ENCODE measurements at places on chromosomes 3 and 15.

GRCh38 chr3:64687086-64687780 lies 567 bp downstream of the ADAMTS9 start:
- H3K27ac ChIP-seq, result peak overlapping the region; percentile 89
- no peak for DNase-seq
- H3K27me3 ChIP-seq, result no peaks in the 10 kb centered on the region
- peak overlapping the region; percentile 64 for H3K4me3 ChIP-seq

DNA sequence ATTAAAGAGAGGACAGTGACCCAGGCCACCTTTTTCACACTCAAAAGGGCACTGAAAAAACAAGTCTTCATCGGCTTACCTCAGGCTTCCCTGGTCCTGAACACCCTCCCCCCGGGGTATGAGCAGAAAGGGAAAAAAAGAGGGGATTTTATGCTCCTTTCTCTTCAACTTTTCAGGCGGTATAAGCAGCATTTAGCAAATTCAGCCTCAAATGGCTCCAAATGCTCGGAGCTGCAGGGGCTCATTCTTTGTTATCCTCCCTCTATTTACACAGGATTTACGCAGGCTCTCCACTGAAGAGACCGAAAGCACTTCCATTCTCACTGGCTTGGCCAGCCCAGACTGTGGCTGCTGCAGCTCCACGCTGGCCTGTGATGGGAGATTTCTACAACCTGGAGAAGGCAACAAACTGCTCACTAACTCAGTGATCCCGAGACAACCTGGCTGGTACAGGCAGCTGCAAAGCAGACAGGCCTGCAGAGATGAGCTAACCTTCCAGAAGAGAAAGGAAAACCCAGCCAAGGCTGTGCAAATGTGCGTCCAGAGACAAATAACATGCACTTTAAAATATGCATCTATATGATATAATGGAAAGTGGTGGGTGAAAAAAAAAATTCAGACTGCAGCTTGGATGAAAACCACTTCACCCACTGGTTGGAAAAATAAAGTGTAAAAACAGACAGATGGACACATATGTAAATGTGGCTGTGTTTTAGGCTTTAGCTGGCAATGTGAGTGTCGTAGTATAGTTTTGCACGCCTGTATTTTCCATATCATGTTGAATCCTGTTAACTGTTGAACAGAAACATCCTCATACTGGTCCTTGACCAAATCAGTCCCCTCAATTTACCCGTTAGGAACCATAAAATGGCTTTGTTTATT lies 54.2 kb downstream of the MEIS2 start:
- no peak for DNase-seq
- H3K4me1 ChIP-seq, result peaks cover 7% of the 10 kb centered on the region
- peaks cover 14% of the 10 kb centered on the region for H3K36me3 ChIP-seq
- no peaks in the 10 kb centered on the region for H3K27me3 ChIP-seq
- no peak overlapping the region for H3K4me3 ChIP-seq

GRCh38 chr3:193851941-193852674 lies 259.1 kb downstream of the OPA1 start:
- peaks cover 35% of the 10 kb centered on the region for H3K27me3 ChIP-seq
- no peaks in the 10 kb centered on the region for H3K4me1 ChIP-seq
- H3K36me3 ChIP-seq, result no peaks in the 10 kb centered on the region

DNA sequence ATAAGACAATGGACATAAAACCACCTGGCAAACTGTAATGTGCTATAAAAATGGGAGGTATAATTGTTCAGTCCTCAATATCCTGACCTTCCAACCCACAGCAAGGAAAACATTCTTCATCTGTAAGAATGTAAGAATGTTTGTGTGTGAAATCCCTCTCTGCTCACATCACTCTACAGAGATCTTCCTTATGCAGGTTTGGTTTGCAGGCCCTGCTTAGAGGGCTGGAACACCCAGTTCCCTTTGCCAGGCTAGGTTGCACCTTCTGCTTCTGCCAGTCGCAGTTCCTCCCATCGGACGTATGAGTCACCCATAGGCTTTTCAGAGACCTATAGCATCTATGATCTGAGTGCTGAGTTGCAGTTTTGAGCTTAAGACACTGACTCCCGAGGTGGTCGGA lies 24.1 kb upstream of the MINAR1 start:
- DNase-seq, result no peak
- H3K27ac ChIP-seq, result no peak overlapping the region
- no peaks in the 10 kb centered on the region for H3K27me3 ChIP-seq
- peaks cover 4% of the 10 kb centered on the region for H3K36me3 ChIP-seq
- peaks cover 3% of the 10 kb centered on the region for H3K4me1 ChIP-seq

DNA sequence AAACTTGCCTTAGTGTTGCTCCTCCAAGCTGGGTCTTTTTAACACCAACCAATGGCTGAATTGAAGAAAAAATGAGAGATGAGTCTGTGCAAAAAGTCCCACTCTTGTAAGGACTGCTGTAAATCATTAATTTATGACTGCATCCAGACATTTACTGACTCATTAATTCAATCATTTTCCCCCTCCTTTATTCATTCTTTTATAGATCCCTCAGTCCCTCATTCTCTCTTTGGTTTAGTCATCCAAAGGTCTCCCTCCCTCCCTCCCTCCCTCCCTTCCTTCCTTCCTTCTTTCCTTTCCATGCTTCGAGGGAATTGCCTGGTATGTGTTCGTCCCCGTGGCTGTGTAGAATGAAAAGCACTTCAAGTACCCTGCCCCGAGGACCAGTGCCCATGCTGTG lies 35.3 kb upstream of the MRPS22 start:
- peak overlapping the region; percentile 57 for H3K27ac ChIP-seq
- H3K36me3 ChIP-seq, result no peaks in the 10 kb centered on the region
- peaks cover 31% of the 10 kb centered on the region for H3K4me1 ChIP-seq

- H3K4me3 ChIP-seq, result no peak overlapping the region
- H3K27me3 ChIP-seq, result no peaks in the 10 kb centered on the region
- peaks cover 5% of the 10 kb centered on the region for H3K4me1 ChIP-seq
- H3K36me3 ChIP-seq, result no peaks in the 10 kb centered on the region
- H3K27ac ChIP-seq, result peak overlapping the region; percentile 59
These were observed 45.5 kb downstream of the LSAMP start for GRCh38 chr3:116399701-116400226.

GRCh38 chr3:52026041-52026440 lies 30.3 kb downstream of the DUSP7 start:
- no peaks in the 10 kb centered on the region for H3K36me3 ChIP-seq
- no peaks in the 10 kb centered on the region for H3K27me3 ChIP-seq

DNA sequence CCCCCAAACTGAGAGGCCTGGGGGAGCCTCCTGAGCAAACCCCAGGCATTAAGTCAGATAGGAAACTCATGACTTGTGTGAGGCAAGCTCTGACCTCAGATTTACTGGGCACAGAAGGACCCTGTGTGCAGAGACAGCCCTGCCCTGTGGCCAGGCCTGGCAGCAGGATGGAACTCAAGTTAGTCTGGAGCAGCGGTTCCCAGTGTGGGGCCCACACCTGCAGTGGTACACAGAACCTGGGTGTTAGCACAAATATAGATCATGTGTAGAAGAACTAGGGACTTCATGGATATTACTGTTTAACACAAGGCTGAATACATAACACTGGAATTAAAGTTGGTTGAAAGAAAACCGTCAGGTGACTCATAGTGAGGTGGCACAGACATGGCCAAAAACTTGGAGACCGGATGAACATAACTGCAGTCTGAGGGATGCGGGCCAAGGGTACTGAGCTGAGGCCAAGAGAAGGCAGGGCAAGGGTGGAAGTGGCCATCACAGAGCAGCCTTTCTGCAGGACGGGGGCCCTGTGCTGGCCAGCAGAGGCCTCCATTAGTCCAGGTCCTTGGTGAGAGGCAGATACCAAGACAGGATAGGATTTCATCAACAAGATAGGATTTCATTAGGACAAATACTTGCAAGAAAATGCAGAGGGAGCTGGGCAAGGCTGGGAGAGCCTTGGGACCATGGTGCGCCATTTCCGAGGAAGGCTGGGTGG lies 40.9 kb downstream of the IRAK2 start:
- peak overlapping the region; percentile 92 for H3K27ac ChIP-seq
- no peak overlapping the region for H3K4me3 ChIP-seq
- H3K36me3 ChIP-seq, result peaks cover 4% of the 10 kb centered on the region
- H3K4me1 ChIP-seq, result peaks cover 22% of the 10 kb centered on the region

GRCh38 chr3:125594581-125595011 lies 701 bp downstream of the OSBPL11 start:
- H3K27ac ChIP-seq, result peak overlapping the region; percentile 75
- no peaks in the 10 kb centered on the region for H3K4me1 ChIP-seq
- no peaks in the 10 kb centered on the region for H3K27me3 ChIP-seq
- H3K36me3 ChIP-seq, result no peaks in the 10 kb centered on the region
- H3K4me3 ChIP-seq, result peak overlapping the region; percentile 84

- no peak overlapping the region for H3K4me3 ChIP-seq
- H3K4me1 ChIP-seq, result no peaks in the 10 kb centered on the region
- H3K27ac ChIP-seq, result no peak overlapping the region
These were observed 109.7 kb upstream of the TRIM42 start for GRCh38 chr3:140568131-140568530.

DNA sequence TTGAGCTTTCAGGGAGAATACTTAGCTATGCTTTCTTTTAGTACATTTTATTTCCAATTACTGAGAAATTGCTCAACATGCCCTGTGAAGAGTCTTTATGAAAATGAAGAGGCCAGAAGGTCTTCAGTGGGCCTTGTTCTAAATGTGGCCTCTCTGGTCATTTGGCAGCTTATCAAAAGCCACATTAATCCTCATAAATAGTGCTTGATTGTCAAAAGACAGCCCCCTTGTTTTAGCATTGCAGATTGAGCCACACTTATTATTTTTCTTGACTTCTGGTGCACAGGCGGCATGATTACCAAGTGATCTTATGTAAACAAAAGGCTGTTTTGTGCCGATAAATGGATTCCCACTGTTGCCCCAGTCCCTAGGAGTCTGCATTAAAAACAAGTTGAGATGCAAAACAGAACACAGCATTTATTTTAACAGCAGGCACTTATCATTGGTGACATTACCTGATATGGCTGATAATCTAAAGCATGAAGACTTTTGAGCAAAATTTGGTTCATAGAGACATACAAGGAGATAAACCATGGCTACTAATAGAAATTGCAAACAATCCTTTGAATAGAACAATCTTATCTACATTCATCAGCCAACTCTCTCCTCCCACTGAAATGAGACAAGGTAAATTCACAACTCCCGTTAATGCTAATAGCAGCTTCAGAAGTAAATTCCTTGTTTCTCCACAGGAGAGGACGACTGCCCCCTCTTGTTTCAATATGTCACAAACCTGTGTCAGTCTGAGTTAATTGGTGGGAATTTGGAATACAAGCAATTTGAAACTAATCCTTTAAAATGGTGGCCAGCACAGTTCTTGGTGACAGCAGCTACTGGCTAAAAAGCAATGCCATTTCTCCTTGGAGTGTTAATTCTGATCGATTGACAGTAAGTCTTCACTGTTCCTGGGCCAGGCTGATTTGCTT lies 194.3 kb downstream of the NSUN3 start:
- H3K27me3 ChIP-seq, result no peaks in the 10 kb centered on the region
- no peaks in the 10 kb centered on the region for H3K36me3 ChIP-seq
- H3K27ac ChIP-seq, result no peak overlapping the region

DNA sequence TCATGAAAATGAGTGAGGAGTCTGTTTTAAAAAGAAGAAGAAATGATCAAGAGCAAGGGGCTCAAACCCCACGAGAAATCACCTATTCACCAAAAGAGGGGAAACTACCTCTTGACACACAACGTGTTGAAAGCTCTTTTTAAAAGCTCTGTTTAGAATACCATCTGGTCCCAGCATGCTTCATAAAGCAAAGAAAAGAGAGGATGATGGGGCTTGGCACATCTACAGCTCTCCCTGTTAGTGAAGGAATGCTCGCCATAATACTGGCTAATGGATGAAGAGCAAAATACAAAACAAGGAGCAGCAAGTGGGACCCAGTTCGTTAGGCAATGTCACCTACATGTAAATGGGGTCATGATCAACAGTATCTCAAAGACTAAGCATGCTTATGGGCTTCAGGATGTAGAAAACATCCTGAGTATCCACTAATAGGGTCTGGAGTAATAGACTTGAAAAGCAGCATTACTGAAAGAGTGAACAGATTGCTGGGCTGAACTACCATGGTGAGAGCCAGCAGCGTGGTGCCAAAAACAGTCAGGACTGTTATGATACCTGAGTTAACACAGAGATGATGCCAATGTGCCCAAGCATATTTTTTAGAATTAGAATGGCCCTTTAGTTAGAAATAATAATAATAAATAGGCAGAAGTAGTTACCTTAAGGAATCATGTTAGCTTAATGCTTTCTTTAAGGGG lies 159.7 kb upstream of the POU1F1 start:
- H3K36me3 ChIP-seq, result no peaks in the 10 kb centered on the region
- DNase-seq, result no peak
- H3K27me3 ChIP-seq, result no peaks in the 10 kb centered on the region

DNA sequence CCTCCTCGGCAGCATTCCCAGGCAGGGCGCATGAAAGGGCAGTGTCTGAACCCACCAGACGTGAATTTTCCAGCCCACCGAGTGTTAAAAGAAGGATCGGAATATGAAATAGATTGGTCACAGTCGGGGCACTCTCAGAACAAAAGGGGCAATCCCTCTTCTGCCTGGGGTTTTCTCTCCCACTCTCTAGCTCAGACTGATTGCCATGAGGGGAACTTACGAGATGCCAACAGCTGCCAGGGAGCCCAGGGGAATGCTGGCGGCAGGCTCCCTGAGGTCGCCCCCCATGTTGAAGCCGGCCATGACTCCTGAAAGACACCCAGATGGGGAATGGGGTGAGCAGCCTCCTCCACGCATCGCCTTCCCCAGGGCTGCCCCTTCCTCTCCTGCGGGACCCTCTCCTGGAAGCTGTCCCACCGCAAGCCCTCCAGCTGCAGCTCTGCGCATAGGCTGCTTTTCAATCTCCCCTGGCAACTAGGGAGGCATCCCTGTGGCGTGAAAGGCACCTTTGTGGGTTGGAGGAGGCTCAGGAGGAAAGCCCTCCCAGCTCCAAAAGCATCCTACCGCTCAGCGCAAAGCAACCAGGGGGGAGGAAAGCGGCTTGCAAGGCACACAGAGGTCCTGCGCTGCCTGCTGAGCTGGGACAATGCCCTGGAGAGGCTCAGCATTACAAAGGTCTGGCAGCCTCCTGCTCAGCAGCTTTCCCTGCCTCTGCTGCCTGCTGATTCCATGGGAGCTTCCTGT lies 64.8 kb upstream of the HEG1 start:
- H3K36me3 ChIP-seq, result no peaks in the 10 kb centered on the region
- H3K27ac ChIP-seq, result no peak overlapping the region
- H3K27me3 ChIP-seq, result no peaks in the 10 kb centered on the region
- peaks cover 27% of the 10 kb centered on the region for H3K4me1 ChIP-seq
- no peak overlapping the region for H3K4me3 ChIP-seq

DNA sequence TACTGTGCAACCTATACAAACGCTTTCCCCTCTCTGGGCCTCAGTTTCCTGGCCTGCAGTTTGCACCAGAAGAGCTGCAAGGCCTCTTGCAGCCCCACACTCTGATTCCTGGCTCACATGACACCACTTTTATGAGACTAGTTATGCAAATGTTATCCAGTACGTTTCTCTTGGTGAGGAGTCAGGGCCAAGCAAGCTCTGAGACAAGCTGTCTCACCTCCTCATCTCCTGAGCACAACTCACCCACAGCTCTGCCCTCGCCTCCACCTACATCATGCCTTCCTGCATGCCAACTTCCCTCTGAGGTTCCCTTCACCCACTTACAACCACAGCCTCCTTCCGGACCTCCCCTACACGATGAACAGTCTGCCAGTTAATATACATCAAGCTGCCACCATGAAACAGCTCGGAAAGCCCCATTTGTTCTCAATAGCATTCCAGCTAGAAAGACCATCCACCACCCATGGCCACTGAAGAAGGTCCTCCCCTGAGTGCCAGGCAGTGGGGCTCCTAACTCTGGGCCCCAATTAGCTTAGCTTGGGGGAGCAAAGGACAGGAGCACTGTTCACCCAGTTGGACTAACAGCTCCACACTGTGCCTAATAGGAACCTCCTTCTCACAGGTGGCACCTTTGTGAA lies 25.0 kb downstream of the CRYGS start:
- no peaks in the 10 kb centered on the region for H3K4me1 ChIP-seq
- no peaks in the 10 kb centered on the region for H3K36me3 ChIP-seq
- no peak overlapping the region for H3K4me3 ChIP-seq

All from IMR-90 (cell line).